Foreskin keratinocyte (primary cell): ENCODE measurements at places on chromosomes 12 and 14. TPM values are rescaled to one million over a fixed set of nuclear protein-coding genes. Genes with fewer than 3 reads are reported as not detected.

DNA sequence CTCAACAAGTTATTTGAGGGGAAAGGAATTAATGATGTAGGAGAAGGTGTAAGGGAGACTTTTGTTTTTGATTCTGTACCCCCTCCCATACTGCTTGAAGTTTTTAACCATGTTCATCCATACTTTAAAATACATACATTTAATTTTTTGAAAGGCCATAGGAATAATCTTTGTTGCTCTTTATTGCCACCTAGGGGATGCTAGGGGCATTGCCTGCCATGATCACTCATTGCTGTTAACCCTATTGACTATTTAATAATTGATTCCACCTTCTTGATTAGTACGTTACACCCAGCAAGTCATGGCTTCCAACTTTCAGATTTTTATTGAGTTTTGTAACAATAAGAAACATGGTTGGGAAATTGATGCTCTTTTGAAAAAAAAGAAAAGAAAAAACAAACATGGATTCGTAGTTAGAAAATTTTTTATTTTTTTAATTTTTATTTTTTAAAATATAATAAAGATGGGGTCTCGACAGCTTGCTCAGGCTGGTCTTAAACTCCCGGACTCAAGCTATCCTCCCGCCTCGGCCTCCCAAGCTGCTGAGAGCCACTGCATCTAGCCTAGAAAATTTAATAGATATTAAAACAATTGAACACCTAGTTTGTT, 8.5 kb upstream of the PRKAB1 start:
- no peak for DNase-seq

GRCh38 chr12:130764073-130764472, 48.0 kb upstream of the RIMBP2 start:
- no peak for DNase-seq

DNA sequence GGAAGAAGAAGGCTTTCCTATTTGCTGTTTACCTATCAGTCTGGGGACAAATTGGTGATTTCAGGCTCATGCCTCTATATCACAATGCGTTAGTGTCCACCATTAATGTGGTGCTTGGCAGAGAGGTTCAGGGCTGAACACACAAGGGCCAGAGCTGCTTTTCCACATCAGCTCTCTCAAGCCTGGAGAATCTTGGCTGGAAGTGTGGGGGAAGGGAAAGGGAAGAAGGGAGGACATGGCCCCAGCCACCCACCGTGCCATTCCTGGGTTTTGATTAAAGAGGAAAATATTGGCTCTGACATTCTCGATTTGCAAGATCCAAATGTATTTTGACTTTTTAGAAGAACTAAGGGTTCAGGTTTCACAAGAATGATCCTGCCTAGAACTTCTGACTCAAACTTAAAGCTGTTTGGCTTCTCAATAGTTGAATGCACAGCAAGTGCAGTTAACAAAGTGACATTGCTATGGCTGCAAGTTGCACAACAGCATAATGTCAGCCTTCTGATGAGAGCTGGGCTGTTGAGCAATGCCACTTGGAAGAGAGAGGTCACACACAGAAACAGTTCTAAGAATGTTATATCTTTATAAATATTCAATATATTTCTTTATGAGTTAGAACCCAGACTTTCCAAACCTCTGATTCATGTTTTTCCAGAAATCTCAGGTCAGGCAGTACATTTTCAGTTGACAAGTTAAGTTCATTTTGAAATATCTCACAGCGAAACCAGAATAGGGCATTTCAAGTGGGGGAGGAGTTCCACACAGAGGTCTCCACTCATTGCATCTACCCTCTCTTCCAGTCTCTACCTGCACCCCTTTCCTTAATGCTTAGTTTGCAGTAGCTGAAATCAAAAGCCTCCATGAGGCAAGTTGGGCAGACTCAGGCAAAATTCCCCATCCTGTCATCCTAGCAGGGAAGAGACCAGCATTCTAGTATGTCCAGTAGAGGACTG, 25.3 kb downstream of the IGF1 start:
- DNase-seq: no peak

DNA sequence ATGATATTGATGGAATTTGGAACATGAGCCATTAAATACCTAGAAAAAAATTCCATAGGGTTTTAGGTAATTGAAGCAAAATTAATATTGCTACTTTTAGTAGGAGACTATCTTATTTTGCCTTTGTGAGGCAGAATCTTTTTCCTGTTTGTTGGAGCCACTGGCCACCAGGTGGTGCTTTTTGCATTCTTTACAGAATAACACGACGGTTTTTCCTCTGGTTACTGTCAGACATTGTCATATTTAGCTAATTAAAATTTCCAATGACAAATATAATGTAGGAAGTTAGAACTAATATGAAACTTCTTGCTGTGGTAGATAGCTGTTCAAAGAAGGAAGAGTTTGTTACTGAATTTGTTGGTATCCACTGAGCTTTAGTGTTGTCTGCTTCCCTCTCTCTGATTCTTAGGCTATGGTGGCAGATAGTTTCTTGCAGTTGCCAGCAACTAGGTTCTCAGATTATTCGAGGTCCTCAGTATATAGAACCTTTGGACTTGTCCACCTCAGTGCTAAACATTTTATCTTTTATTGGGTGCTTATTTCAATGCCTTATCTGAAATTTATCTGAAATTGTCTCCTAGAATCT, 25.7 kb downstream of the RAB21 start:
- no peak for DNase-seq

DNA sequence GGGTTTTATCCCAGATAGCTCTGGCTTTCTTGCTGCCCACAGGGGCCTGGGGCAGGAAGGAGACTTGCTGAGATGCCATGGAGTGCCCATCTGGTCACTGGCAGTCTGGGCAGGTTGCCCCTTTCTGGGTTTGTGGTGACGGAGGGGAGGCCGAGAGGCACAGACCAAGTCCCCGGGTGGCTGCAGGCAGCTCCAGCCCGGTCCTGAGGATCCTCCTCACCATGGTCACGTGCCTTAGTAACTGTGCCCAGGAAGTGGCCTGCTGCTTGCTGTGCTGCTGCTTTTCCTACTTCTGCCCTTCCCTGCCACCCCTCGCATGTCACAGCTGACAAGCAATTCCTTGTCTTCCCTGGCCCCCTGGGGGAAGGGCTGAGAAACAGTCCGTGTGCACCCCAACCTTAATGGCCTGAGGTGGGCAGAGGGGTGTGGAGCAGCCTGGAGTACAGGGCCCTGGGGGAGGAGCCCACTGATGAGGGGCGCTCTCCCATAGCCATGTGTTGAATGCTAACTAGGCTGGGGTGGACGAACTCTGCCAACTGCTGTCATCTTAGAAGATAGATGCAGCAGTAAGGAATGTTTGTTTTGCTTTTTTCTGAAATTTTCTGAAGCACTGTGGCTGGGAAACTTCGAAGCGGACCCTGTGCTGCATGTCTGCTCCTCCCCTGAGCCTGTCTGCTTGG, 54.9 kb upstream of the SRSF5 start:
- DNase-seq: no peak

DNA sequence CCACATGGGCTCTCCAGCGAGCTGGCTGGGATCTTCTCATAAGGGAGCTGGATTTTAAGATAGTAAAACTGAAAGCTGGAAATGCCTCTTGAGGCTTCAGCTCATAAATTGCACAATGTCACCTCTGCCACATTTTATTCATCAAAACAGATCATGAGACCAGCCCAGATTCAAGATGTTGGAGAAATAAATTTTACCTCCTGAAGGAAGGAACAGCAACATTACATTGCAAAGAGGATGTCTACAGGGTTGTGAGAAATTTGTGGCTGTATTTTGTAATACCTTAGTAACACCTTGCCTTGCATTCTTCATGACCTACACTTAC, 43.1 kb upstream of the KRR1 start:
- no peak for DNase-seq

DNA sequence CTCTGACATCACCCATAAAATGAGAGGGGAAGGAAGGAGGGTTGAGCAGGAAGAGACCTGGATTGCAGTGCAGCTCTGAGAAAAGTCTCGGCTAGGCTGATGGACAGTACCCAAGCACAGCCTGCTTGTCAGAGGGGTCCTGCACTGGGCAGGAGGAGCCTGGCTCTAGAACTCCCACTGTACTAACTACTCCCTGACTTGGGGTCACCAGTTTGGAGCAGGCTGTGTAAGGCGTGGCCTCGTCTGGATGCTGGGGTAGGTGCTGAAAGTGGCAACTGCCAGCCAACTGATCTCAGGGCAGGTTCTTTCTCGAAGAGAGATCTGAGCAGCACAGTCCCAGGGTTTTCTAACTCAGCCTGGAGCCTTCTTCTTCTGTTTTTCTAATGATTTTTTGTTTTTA, 176.3 kb downstream of the ATP23 start:
- no peak for DNase-seq

DNA sequence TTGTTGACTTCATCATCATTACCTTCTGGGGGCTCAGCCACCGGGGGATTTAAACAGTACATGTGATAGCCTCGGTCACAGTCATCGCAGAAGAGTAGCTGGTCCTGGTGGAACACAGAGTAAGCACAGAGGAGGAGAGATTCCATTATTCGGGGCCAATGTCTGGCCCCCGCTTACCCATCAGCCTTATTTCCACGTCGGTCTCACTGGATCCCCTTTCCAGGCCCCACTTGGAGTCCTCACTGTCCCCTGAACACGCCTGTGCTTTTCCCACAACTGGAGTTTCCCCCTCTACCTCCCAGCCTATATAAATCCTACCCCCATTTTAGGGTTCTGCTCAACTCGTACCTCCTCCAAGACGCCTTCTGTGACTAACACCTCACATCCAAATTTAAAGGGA, 274.0 kb downstream of the DPF3 start:
- DNase-seq: no peak

DNA sequence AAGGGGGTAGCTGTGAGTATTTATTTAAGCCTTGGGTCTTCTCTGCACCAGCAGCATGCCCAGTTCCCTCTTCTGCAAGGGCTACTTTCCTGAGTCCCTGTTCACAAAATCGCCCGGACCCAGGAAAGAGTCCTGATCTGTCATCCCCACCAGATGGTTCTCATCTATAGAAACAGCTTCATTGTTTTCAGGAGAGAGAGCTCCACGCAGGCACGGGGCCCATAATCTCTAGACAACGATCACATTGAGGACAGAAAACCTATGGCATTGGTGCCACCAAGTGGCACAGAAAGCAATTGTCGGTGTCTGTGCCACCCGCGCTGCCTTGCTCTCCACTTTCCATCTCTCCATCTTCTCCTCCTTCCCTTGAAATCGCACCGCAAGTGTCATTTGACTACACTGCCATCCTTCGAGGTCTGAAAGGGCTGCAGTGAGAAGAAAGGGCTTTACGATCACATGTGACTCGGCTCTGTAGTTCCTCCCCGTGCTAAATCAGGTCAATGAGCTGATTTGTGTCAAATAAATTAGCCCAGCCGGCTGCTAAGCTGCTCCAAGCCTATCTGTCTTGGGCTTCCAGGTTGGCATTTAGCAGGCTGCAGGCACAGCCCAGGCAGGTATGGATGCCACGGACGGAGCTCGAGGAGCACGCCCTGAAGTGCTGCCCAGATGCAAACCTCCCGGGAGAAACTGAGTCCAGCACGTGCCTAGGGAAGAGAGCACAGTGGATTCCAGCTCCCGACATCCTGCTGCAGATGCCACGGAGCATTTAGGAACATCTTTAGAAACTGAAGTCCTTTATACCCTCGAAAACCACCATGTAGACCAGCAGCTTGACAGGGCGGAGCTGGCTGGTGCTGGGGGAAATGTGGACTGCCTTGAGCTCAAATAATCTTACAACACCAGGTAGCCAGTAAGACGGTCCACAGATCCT, 28.8 kb downstream of the SPRING1 start:
- DNase-seq: no peak

GRCh38 chr12:65881348-65881961, 57.2 kb downstream of the HMGA2 start:
- no peak for DNase-seq

- no peak for DNase-seq
These were observed 80.9 kb downstream of the PDZRN4 start for GRCh38 chr12:41269056-41269455.

GRCh38 chr14:75018694-75019093, 16.0 kb downstream of the EIF2B2 start:
- no peak for DNase-seq

DNA sequence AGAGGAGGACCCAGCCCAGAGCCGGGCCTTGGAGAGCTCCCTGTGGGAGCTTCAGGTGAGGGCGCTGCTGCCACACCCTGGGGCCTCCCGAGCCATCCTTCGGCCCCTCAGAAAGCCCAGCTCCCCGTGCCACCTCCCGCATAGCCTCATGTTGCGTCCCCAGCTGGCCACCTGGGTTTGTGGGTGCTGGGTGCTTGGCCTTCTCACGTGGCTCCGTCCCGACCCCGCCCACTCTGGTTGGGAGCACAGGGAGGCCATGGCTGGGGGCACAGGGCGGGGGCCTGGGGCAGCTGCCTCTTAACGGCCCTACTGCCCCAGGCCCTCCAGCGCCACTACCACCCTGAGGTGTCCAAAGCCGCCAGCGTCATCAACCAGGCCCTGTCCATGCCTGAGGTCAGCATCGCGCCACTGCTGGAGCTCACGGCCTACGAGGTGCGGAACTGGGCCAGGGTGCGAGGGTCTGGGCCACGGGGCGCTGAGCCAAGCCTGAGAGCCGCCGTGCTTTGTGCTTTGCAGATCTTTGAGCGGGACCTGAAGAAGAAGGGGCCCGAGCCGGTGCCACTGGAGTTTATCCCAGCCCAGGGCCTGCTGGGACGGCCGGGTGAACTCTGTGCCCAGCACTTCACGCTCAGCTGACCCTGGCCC, 7.6 kb downstream of the NOC4L start:
- DNase-seq: no peak

- no peak for DNase-seq
These were observed 1.2 kb downstream of the KCNK10 start for GRCh38 chr14:88321692-88322503.

- DNase-seq: no peak
These were observed 152.2 kb upstream of the RGS6 start for GRCh38 chr14:71780075-71780474.

GRCh38 chr14:103073876-103074728, 9.9 kb upstream of the LBHD2 start:
- DNase-seq: no peak

DNA sequence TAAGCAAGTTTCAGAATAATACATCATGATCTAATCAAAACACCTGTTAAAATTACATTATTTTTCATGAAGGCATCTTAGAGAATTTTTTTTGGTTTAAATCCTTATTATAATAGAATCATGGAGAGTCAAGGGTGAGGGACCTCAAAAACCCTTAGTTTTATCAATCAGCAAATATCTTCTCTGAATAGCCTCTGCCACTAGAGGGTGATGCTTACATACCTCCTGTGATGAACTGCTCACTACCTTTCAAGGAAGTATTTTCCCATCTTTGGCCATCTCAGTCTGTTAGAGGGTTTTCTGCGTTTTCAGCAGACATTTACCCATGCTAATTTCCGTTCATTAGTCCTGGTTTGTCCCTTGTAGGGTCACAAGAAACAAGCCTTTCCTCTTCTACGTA, 200.2 kb downstream of the TRHDE start:
- DNase-seq: no peak

GRCh38 chr12:42935756-42936155, 346.2 kb upstream of the PRICKLE1 start:
- DNase-seq: peak; percentile 66

GRCh38 chr12:92951006-92951405, 21.9 kb upstream of the EEA1 start:
- no peak for DNase-seq

- peak; percentile 32 for DNase-seq
These were observed 228.3 kb downstream of the RAD51B start for GRCh38 chr14:68047906-68048305.

- no peak for DNase-seq
These were observed 48.7 kb upstream of the GARIN2 start for GRCh38 chr14:67140556-67140955.

GRCh38 chr14:82313889-82314288, 780.2 kb upstream of the SEL1L start:
- no peak for DNase-seq

The GLIPR1L1 gene
- not detected in 2 replicates for polyA plus RNA-seq

The KERA gene
- not detected in 2 replicates for polyA plus RNA-seq

The VWF gene
- under 0.01 and 0.07 TPM in 2 replicates for polyA plus RNA-seq

The GPR68 gene
- polyA plus RNA-seq: 0.70 and 2.0 TPM in 2 replicates

The SYNDIG1L gene
- not detected in 2 replicates for polyA plus RNA-seq

The OVCH1 gene
- not detected in 2 replicates for polyA plus RNA-seq
